ENCODE measurements at places on chromosomes 4 and X.

DNA sequence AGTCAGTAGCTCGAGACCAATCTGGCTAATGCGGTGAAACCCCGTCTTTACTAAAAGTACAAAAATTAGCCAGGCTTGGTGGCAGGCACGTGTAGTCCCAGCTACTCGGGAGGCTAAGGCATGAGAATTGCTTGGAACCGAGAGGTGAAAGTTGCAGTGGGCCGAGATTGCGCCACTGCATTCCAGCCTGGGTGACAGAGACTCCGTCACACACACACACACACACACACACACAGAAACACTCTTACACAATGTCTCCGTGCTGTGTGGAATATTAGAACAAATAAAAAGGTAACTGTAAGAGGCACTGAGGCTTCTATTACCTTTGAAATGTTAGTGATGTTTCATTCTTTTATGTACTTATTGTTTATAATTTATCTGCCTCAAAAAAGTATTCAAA is 326.6 kb downstream of the GPAT3 start:
- DNase-seq = no peak

DNA sequence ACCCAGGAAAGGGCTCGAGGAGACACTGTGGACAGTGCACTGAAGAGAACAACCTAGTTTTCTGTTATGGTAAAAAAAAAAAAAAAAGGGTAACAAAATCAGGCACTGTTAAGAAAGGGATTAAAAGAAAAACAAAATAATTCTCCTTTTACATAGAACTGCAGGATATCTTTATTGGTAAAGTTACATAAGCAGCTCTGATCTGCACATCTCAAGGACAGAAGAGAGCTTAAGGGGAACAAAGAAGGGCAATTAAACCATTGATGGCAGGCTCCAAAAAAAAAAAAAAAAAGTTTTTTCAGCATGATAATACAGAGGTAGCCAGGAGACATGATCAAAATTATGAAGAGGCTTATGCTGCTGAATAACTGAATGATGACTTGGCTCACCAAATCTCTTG is 85.0 kb downstream of the HDAC8 start:
- no peak for DNase-seq

DNA sequence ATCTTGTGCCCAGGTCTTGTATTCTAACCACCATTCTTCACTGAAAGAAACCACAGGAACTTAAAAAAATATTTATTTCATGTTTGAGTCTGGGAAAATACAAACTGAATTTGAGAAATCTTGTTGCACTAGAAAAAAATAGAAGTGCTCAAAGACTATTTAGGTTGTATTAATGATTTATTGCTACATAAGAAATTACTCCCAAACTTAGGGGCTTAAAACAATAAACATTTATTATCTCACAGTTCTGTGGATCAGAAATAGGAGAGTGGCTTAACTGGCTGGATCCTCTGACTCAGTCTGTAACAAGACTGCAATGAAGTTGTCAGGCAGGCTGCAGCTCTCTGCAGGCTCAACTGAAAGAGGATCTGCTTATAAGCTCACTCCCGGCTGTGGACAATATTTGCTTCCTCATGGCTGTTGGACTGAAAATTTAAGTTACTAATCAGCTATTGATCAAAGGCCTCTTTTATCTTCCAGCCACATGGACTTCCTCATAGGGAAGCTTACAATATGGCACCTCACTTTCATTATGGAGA is 295.4 kb upstream of the FAM241A start:
- no peak for DNase-seq

DNA sequence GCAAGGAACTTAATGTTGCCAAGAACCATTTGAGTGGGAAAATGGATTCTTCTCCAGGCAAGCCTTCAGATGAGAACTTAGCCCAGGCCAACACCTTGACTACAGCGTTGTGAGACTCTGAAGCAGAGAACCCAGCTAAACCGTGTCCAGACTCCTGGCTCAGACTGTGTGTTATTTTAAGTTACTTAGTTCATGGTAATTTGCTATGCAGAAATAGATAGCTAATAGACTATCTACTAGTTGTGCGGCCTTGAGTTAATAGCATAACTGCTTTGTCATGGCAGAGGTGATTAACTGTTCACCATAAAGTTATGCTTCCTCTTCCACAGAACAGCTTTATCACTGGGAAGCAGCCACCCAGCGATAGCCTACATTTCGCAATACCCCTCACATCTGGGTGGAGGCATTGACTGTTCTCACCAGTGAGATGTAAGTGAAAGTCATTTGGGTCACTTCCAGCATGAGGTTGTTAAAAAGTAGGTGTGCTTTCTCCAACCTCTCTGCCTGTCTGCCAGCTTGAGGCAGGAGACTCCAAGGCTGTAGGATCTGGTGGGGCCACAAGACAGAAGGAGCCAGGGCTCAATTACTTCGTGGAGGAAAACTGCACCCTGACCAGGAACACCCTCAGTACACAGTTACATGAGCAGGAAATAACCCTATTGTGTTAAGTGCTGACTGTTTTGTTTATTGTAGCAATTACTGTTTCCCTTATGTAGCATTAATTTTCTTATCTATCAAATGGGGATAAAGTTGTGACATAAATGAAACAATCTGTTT is 94.2 kb downstream of the GPAT3 start:
- DNase-seq = peak; percentile 62

DNA sequence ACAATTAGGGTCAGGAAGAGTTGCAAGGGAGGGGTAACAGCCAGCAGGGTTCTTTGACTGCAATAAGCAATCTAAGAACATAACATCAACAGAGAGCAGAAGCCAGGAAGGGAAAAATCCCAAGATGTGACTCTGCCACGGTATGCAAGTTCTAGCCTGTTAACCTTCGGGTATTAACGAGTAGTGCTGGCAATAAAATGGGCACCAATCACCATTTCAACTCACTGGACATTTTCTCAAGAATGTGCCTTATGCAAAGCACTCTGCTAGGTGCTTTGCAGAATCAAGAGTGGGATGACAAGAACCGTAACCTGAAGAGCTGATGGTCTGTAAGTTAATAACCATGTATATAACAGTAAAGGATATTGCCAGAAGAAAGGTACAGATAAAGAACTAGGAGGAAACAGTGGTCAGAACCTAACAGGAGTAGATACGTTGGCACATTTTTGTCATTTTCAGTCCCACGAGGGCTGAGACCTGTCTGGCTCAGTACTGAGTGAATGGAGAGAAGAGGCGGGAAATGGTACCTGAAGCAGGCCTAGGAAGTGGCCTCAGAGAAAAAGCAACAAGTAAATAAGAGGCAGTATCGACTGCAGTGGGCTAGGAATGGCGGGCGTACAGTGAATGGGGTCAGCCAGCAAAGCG is 2.7 kb downstream of the ELOVL6 start:
- peak; percentile 38 for DNase-seq

DNA sequence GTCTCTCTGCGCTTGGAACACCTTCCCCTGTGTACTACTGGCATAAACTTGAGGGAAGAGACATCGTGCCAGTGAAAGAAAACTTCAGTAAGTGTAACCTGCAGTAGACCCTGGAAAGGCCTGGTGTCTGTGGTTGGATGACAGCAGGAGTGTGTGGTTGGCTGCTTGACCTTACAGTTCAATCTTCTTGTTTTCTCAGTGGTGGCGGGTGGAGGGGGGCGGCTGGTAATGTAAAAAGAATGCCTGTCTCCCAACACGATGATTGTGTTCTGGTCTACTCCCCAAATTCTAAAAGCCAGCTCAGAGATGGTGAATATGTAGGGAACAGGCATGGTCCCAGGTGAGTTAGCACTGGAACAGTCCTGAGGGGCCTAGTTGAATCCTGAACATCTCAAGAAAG is 18.6 kb downstream of the PSMD10 start:
- DNase-seq = no peak

- no peak for DNase-seq
These were observed at the start of gene PDLIM3 for GRCh38 chr4:185534866-185535611. Gene PDLIM3 (minus strand): TSS chr4:185535507. CDS start chr4:185535434, 73 bp downstream.

DNA sequence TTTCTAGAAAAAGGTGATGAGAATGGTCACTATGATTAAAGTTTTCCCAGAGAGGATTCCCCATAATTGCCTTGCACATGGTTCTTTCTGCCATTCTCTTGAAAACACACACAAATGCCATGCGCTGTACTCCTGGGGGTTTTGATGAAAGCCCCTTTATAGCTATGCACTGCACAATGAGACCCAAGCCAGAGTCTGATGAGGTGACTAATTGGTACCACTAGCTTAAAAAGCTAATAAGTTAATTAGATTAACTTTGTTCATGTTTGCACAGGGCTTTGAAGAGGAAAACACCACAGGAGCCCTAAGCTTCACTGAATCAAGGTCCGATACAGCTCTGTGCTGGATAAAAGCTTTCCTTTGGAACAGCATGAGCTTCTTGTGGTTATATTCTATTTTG is 132.2 kb downstream of the NKX6-1 start:
- DNase-seq = no peak

GRCh38 chr4:2800691-2801596 is 8.1 kb downstream of the SH3BP2 start:
- no peak for DNase-seq

DNA sequence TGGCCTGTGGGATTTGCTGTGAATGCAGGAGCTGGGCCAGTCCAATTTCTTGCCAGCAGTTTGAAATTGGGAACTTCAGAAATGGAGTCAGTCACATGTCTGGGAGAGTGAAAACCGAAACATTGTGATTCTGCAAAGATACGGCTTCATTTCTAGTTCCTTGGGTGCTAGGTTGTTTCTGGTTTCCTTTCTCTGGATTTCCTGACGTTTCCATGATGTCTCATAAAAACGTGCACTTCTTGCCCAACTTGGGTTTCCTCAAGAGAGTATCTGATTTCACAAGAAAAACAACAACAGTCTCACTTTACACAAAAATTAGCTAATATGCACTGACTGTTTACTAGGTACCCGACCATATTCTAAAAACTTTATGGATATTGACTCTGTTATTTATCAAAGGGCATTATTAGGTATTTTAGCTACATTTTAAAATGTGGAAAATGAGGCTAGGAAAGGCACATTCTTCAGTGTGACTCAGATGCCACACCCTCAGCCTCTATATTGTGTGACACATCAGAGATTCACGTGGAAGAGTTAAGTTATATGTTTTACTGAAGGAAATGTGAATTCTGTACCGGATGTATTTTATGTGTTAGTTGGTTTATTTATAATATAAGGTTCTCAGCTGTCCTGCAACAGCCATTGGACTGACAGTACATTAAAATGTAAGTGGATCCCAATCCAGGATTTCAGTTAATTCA is 225.0 kb upstream of the PUDP start:
- DNase-seq = no peak

- DNase-seq = no peak
These were observed 133.6 kb upstream of the VCX2 start for GRCh38 chrX:8304668-8305067.

DNA sequence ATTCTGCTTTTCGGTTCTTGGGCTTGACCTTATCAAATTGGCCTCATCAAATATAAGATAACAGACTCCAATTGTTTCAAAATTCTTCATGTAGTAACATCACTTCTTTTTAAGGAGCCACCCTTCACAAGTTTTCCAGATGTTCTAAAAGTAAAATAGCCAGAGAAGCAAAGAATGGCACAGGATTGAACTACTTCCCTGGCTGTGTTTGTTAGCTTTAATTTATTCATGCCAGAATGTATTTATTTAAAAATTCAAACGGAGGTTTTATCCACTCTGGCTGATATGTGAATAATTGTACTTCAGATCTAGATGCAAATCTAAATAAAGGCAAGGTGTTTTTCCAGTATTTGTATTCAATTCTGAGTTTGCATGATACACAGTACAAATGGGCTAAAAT is 581.3 kb upstream of the TENM3 start:
- DNase-seq = no peak

GRCh38 chr4:7280926-7281690 is 88.8 kb downstream of the SORCS2 start:
- no peak for DNase-seq

DNA sequence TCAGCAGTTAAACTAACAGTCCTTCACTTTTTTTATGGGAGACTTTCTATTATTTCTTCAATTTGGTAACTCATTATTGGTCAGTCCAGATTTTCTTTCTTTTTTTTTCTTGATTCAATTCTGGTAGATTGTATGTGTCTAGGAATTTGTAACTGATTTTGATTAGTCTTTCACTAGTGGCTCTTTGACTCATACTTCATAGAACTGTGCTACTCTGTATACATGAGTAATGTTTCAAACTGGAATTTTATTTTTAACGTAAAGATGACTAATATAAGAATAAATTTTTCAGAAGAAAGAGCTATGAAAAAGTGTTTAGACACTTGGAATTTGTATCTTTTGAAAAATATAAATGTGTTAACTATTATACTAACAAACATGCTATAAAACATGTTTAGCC is 813.0 kb downstream of the TRAM1L1 start:
- DNase-seq = no peak

GRCh38 chr4:186151499-186151898 is 39.9 kb upstream of the CYP4V2 start:
- no peak for DNase-seq

GRCh38 chr4:130747842-130748241 is 1651.9 kb downstream of the C4orf33 start:
- DNase-seq = peak; percentile 29

DNA sequence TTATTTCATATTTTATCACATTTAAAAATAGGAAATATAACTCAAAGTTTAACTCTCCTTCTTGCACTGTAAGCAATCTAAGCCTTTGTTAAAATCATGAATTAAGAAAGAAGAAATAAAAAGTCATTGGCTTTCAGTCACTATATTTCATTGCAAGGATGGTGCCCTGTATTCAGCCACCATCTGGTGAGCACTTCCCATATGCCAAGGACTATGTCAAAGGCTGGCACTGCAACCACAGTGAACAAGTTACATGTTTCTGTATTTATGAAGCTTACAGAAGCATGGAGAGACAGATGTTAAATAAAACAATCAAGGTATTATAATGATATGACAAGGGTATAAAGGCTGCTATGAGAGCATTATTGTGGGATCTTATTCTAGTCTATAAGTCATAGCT is 68.6 kb downstream of the PRKG2 start:
- DNase-seq = no peak
